Liver (tissue), 10 donors: ENCODE measurements at places on chromosomes 4 and X. TPM values are rescaled to one million over a fixed set of nuclear protein-coding genes. Genes with fewer than 3 reads are reported as not detected.

RRH gene
- total RNA-seq = 0.08 TPM

TMA16 gene
- total RNA-seq = 11.1 TPM

MAGEB18 gene
- total RNA-seq = not detected

SPANXB1 gene
- not detected for total RNA-seq

TMEM144 gene
- 2.8 TPM for total RNA-seq

DIAPH2 gene
- total RNA-seq = 5.1 TPM

MAGIX gene
- 2.9 TPM for total RNA-seq

KCTD8 gene
- total RNA-seq = not detected

MTMR8 gene
- total RNA-seq = 1.3 TPM

OTC gene
- total RNA-seq = 46.3 TPM

NDST4 gene
- not detected for total RNA-seq

PAGE5 gene
- not detected for total RNA-seq

CITED1 gene
- total RNA-seq = not detected

CYTL1 gene
- not detected for total RNA-seq

DDX53 gene
- not detected for total RNA-seq

MAGEA4 gene
- not detected for total RNA-seq

NOX1 gene
- not detected for total RNA-seq

TMPRSS11D gene
- not detected for total RNA-seq

DOK7 gene
- 0.23 TPM for total RNA-seq

ADRA2C gene
- total RNA-seq = 0.19 TPM

PRICKLE3 gene
- total RNA-seq = 6.5 TPM

SGMS2 gene
- total RNA-seq = 13.1 TPM

PDLIM5 gene
- total RNA-seq = 43.9 TPM

F11 gene
- 54.6 TPM for total RNA-seq

NLRP2B gene
- not detected for total RNA-seq

HMX1 gene
- not detected for total RNA-seq

TMEM156 gene
- total RNA-seq = 0.67 TPM

NPNT gene
- 4.4 TPM for total RNA-seq

FAM149A gene
- total RNA-seq = 27.1 TPM

COL25A1 gene
- total RNA-seq = 4.4 TPM
